Hematopoietic multipotent progenitor cell treated with erythropoietin and hydrocortisone succinate and interleukin-3 and kit ligand, for 4 days (in vitro differentiated cells): ENCODE measurements at places on chromosomes 7 and 10.

- no peak for DNase-seq
Measured at GRCh38 chr7:34153656-34154270, 248.4 kb downstream of the BMPER start.

DNA sequence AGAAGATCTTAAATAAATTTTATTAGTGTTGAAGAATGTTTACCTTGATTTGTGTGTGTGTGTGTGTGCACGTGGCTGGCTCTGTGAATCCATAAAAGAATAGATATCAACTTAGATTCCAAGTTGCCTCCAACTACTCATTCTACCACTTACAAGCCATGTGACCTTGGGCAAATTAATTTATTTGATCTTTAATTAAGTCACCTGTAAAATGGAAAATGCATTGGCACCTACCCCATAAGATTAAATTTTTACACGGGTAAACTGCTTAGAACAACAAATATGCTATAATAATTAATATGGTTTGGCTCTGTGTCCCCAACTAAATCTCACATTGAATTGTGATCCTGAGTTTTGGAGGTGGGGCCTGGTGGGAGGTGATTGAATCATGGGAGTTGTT is 604.9 kb upstream of the NRG3 start:
- DNase-seq, result no peak

GRCh38 chr10:21505711-21506278 is 19.7 kb downstream of the SKIDA1 start:
- no peak for DNase-seq

- no peak for DNase-seq
Measured at GRCh38 chr7:51080622-51081269, 235.9 kb downstream of the COBL start.

- DNase-seq, result peak; percentile 88
Measured at GRCh38 chr10:58384095-58384494, 1.1 kb upstream of the TFAM start.

DNA sequence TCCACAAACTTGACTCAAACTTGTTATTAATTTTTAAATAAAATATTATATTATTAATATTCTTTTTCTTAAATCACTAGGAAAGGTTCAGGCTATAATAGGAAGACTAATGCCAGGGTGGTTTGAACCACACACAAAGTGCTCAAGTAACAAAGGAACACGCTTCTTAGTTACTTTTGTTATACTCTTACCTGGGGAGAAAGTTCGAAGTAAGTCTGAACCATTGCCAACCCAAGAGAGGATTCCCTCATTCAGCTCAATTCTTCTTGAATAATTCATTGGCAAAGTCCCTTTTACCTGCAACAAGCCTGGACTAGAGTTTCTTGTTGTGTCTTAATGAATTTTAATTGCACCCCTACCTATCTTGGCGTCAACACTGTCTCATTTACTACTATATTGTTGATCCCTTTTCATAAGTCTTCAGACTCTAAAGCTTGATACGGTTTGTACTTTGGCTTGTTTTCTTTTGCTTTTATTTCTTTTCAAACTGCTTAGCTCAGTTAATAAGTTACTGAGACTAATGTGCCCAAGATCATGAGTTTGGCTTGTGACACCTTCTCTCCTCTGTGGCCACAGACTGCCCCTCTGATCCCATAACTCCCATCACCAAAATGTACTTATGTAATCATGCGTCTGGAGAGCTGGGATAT is 10.2 kb upstream of the C10orf67 start:
- no peak for DNase-seq

GRCh38 chr7:25272265-25272664 is 44.0 kb upstream of the NPVF start:
- no peak for DNase-seq

DNA sequence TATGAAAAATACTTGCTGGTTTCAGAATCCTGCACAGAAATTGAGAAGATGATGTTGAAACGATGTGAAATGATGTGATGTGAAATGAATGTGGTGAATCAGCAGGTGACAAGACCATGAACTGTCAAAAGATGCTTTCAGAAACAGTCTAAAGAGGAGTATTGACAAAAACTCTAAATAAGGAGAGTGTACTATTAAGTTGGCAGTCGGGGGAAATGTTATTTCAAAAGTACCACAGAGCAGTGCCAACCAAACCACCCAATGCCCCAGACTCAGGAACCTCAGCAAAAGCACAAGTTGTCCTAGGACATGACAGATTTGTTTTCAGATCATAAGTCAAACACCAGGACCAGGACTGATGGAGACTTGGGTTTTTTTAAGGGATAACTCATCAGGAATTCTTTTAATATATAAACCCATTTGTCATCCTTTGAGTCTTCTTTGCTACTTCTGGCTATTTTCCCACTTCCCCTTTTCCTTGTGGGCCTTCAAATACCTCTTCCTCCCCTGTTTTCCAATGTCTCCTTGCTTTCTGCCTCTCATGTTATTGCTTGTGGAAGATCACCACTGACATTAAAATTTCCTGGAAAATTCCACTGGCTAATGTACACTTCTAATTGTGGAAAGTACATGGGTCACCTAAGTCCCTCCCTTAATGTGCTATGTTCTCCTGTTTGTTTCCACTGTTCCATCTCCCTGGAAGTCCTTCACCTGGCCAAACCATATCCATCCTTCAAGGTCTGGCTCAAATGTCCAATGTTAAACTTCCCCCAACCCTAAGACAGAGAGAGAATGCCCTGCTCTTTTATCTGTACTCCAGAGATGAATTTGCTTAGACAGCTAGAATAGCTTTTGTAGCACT is 10.2 kb upstream of the PPP1R3C start:
- DNase-seq, result no peak

GRCh38 chr10:1648648-1649047 is 88.7 kb downstream of the ADARB2 start:
- no peak for DNase-seq

DNA sequence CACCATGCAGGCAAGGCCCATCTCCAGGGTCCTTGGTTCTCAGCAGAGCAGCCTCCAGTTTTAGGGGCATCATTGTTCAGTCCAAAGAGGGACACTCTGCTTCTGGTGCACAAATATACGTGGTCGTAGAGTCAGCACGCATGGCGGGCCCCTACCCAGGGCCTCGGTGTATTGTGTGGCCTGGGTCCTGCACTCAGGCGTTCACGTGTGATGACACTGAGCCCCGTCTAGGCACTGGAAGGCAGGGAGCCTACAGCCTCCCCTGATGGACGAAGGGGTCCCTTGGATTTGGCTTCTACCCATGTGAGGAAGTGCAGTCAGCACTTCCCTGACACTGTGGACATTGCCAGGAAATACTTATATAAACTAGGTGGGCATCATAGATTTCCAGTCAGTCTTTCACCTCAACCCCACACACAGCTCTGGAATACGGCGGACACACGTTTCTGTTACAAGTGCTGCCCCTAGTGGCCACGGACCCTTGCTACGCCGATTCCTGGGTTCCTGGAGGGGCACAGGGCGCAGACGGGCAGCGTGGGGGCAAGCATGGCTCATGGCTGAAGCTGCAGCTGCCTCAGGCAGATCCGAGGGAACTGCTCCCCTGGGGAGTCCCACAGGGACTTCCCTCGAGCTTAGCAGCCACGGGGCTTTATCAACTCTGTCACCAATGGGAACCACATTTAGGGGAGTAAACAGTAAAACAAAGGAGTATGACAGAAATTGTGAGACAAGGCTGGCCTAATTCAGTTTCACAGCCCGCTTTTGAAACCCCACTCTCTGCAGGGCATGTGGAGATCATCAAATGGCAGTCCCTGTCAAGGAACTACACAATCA is 25.4 kb downstream of the AIFM2 start:
- DNase-seq, result peak; percentile 19

- DNase-seq, result no peak
Measured at GRCh38 chr10:34920578-34920977, 105.5 kb upstream of the PARD3 start.

DNA sequence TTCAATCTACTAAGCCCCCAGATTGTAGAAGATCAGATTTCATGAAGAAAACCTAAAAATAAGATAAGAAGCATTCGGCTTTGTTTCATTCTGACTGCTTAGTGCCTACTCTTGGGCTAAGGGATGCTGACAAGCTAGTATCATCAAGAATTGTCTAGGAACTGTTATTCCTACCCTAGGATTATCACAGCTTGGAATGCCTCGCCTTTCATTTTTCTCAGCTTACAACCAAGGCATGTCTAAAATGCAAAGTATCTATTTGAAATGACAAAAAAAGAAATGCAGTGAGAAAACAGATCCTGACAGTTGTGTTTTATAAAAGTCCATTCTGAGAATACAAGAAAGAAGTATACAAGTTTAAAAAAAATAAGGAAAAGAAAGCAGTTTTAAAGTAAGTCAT is 441.0 kb downstream of the KCNMA1 start:
- no peak for DNase-seq

GRCh38 chr7:127252778-127253280 is at the start of gene GRM8:
GRM8 (minus strand) TSS chr7:127252941.
- peak; percentile 40 for DNase-seq

DNA sequence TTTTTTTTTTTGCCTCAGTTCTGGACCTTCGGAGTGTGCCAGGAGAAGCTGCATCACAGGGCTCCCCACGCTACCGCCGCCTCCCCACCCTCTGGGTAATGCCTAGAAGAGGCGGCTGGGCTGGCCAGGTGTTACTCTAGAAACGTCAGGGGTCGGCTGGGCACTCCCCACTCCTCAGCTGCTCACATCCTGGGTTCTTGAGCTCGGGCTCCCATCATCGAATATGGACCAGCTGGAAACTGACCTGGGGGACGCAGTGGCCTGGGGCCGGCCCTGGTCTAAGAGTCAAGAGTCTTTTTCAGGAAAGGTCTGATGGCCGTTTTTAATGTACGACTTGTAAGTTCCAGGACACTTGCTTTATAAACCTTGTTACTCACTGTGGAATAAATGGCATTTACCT is 326.5 kb downstream of the WDR37 start:
- DNase-seq, result no peak

- DNase-seq, result no peak
Measured at GRCh38 chr10:59876695-59877094, 29.7 kb downstream of the CCDC6 start.
